ENCODE measurements at places on chromosomes 5 and 9.

DNA sequence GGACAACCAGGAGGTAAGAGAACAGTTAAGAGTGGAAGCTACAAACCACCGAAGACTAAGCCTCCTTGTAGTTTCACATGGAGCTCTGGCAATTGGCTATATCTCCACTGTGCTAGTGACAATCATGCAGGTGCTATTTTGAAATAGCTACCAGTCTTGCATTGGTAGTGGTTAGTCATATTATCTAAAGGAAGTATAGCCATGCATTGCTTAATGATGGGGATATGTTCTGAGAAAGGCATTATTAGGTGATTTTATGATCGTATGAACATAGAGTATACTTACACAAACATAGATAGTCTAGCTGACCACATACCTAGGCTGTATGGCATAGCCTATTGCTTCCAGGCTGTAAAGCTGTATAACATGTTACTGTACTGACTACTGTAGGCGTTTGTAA lies 28.4 kb downstream of the HSDL2 start:
- H3K4me3 ChIP-seq, result no peak overlapping the region
- DNase-seq, result no peak
- H3K27me3 ChIP-seq, result no peaks in the 10 kb centered on the region
- H3K27ac ChIP-seq, result no peak overlapping the region
- peaks cover 21% of the 10 kb centered on the region for H3K36me3 ChIP-seq

- peaks cover 2% of the 10 kb centered on the region for H3K4me1 ChIP-seq
- no peak overlapping the region for H3K27ac ChIP-seq
- peaks cover 2% of the 10 kb centered on the region for H3K27me3 ChIP-seq
- DNase-seq, result no peak
These were observed 219.4 kb upstream of the TLE4 start for GRCh38 chr9:79352322-79352721.

DNA sequence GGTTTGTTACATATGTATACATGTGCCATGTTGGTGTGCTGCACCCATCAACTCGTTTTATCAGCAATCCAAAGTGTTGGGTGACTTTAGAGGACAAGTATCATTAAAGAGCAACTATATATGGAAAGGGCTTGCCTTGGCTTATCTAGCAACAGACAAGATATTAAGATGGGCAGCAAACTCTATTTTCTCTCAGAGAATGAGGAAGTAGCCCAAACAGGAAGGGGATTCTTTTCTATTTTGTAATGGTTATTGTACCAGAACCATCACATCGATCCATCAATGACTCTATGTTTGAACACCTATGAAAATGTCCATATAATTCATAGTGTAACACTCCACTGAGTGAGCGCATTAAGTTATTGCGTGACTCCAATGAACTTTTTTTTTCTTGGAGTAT lies 260.1 kb upstream of the SLC24A2 start:
- H3K4me1 ChIP-seq, result peaks cover 4% of the 10 kb centered on the region
- DNase-seq, result no peak
- no peak overlapping the region for H3K27ac ChIP-seq
- no peak overlapping the region for H3K4me3 ChIP-seq
- H3K27me3 ChIP-seq, result no peaks in the 10 kb centered on the region
- peaks cover 2% of the 10 kb centered on the region for H3K36me3 ChIP-seq

DNA sequence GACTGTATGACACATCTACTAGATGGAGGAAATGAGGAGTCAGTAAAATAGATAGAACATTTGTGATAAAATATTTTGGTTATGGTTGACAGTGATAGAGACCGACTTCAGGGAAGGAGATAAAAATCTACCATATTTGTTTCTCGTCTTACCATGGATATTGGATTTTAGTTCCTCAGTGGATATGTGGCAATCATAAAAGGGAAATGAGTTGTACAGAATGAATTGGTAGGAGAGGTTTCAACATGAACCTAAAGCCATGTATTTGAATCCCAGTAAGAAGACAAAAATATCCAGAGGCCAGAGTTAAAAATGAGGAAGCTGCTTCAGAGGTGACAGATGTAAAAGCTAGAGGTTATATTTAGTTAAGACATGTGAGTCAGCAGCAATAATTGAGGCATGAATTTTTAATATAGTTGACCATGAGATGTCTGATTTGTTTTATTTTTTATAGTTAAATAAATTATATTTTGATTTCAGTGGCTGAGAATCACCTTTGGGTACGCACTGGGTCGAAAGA lies 480.4 kb upstream of the TUSC1 start:
- no peak overlapping the region for H3K27ac ChIP-seq
- no peaks in the 10 kb centered on the region for H3K36me3 ChIP-seq
- no peaks in the 10 kb centered on the region for H3K4me1 ChIP-seq
- DNase-seq, result no peak

GRCh38 chr5:149407323-149408251 lies 28.5 kb upstream of the IL17B start:
- H3K4me3 ChIP-seq, result no peak overlapping the region
- no peak for DNase-seq
- H3K27me3 ChIP-seq, result peaks cover 14% of the 10 kb centered on the region
- no peaks in the 10 kb centered on the region for H3K36me3 ChIP-seq

DNA sequence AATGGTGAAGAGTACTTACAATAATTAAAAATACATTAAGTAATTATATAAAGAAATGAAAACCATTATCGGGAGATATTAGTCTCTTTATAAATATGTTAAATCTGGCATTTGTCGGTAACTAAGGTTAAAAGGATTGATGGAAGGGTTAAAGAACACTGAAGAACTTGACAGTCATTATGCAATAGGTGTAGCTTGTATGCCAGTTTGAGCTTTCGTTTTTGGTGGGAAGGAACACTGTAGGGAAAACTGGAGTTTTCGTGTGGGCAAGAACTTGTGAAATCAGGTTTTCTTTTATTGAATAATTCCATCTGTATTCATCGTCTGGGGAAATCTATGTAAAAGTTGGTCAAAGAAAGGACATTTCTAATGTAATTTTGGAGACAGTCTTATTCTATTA lies 142.3 kb downstream of the DMRTA1 start:
- H3K27ac ChIP-seq, result no peak overlapping the region
- H3K4me1 ChIP-seq, result no peaks in the 10 kb centered on the region
- H3K4me3 ChIP-seq, result no peak overlapping the region
- H3K36me3 ChIP-seq, result no peaks in the 10 kb centered on the region
- DNase-seq, result no peak
- no peaks in the 10 kb centered on the region for H3K27me3 ChIP-seq

GRCh38 chr9:35639631-35640030 lies 11.1 kb downstream of the SIT1 start:
- H3K27ac ChIP-seq, result no peak overlapping the region
- peak overlapping the region; percentile 14 for H3K4me3 ChIP-seq
- peaks cover 8% of the 10 kb centered on the region for H3K36me3 ChIP-seq

DNA sequence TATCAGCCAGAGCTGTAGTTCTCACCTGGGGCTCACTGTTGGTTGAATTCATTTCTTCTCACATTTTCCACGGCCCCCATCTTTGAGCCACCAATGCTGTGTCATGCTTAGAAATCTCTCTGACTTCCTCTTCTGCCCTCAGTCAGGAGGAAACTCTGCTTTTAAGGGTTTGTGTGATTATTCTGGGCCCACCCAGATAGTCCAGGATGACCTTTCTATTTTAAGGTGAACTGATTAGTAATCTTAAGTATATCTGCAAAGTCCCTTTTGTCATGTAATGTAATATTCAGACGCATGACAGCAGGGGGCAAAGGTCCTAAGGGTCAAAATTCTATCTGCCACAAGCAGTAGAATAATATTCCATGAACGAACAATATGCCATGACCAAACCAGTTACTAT lies 88.4 kb downstream of the AK8 start:
- H3K4me1 ChIP-seq, result peaks cover 9% of the 10 kb centered on the region
- H3K27ac ChIP-seq, result no peak overlapping the region
- H3K27me3 ChIP-seq, result peaks cover 4% of the 10 kb centered on the region
- H3K36me3 ChIP-seq, result peaks cover 4% of the 10 kb centered on the region
- H3K4me3 ChIP-seq, result no peak overlapping the region

GRCh38 chr9:36823466-36823865 lies 210.6 kb downstream of the PAX5 start:
- H3K4me3 ChIP-seq, result no peak overlapping the region
- H3K27me3 ChIP-seq, result peaks cover 14% of the 10 kb centered on the region
- peaks cover 2% of the 10 kb centered on the region for H3K36me3 ChIP-seq

GRCh38 chr9:99034149-99034548 lies 70.8 kb upstream of the TGFBR1 start:
- H3K4me3 ChIP-seq, result no peak overlapping the region
- H3K27me3 ChIP-seq, result no peaks in the 10 kb centered on the region
- DNase-seq, result no peak
- H3K4me1 ChIP-seq, result peaks cover 16% of the 10 kb centered on the region

DNA sequence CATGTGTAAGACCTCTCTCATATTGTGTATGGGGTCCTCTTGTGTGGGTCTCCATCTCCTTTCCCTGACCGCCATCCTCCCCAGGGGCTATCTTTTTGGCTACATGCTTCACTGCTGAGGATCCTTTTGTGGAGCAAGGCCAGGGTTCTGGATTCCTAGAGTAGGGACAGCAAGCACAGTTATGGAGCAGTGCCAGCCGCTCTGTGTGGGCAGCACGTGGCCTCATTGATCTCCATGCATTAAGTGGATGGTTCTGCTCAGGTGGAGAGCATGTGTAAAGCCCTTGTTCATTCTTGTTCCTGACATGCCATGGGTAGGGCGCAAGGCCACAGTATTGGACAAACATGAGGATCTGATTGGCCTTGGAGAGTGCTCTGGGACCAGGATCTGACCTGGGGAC lies 8.9 kb downstream of the PHF2 start:
- no peak overlapping the region for H3K27ac ChIP-seq
- peaks cover 8% of the 10 kb centered on the region for H3K36me3 ChIP-seq
- no peaks in the 10 kb centered on the region for H3K27me3 ChIP-seq
- no peak overlapping the region for H3K4me3 ChIP-seq

DNA sequence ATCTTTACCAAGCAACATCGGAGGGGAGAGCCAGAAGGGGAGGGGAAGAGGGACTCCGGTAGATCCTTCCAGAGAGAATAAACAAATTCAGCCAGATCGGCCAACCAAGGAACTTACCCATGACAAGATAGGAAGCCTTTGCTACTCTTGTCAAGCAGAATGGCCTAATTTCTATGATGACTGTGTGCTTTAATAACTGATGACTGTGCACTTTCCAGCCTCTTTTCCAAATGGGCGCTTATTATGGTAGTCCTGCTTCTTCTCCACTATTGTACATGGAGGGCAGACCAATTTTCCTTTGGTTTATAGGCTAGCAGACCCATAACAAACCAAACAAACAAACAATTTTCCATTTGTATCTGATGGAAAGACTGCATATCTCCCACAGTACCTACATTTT lies 163.8 kb upstream of the RFX3 start:
- H3K4me1 ChIP-seq, result no peaks in the 10 kb centered on the region
- H3K4me3 ChIP-seq, result no peak overlapping the region
- no peak overlapping the region for H3K27ac ChIP-seq
- no peak for DNase-seq
- peaks cover 4% of the 10 kb centered on the region for H3K36me3 ChIP-seq
- H3K27me3 ChIP-seq, result peaks cover 2% of the 10 kb centered on the region

All from memory B cell (primary cell).